CD4-positive, alpha-beta T cell treated with Interleukin-4 for 1 hour (primary cell): ENCODE measurements at places on chromosomes 12 and 14.

DNA sequence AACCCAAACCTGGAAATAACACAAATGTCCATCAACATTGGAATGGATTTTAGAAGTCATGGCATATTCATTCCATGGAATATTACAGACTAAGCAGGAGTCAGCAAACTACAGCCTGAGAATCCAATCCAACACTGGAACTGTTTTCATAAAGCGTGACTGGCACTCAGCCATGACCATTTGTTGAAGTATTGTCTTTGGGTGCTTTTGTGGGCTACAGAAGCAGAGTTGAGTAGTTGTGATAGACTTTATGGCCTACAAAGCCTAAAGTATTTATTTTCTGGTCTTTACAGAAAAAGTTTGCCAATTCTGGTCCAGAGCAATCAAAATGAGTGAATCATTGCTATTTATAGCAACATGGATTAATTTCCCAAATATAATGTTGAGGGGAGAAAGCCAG is 34.5 kb upstream of the FRS2 start:
- DNase-seq = no peak

DNA sequence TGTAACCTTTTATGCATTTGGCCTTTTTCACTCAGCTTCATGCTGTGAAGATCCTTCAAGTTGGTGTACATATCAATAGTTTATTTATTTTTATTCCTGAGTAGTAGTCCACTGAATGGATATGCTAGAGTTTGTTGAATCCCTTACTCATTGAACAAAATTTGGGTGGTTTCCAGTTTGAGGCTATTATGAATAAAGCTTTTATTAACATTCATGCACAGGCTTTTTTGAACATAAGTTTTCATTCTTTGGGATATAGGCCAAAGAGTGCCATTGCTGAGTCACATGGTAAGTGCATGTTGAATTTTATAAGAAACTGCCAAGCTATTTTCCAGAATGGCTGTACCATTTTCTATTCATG is 59.5 kb upstream of the CAPRIN2 start:
- DNase-seq = no peak

- DNase-seq = no peak
Measured at GRCh38 chr12:67424784-67425183, 155.6 kb downstream of the CAND1 start.

- DNase-seq = no peak
Measured at GRCh38 chr14:68610251-68610793, 182.5 kb downstream of the ZFP36L1 start.

DNA sequence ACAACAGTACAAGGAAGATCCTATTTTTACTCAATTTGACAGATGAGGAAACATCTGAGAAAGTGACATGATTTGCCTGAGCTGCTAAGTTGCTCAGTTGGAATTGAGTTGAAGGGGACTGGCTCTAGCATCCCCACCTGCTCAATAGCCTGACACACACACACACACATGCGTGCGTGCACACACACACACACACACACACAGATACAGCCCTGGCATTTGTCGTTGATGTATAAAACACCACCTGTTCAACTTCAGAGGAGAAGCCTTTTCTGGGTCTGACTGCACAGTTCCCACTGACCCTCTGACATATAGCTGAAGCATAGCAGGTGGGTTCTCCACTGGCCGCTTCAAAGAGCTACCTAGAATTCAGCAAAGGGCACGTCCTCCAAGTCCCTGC is 1045.9 kb downstream of the VRK1 start:
- no peak for DNase-seq

DNA sequence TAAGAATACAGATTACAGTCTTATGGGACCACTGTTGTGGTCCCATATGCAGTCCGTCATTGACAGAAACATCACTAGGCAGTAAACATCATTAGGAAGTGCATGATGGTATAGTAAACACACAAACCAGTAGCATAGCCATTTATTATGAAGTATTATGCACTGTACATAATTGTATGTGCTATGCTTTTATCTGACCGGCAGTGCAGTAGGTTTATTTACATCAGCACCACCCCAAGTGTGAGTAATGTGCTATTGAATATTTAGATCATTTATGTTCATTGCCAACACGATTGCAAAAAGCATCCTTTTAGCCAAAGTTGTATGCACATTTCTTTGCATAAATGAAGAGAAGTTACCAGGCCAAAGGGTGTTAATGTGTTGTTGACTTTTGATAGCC is 531.6 kb upstream of the TBX3 start:
- no peak for DNase-seq

DNA sequence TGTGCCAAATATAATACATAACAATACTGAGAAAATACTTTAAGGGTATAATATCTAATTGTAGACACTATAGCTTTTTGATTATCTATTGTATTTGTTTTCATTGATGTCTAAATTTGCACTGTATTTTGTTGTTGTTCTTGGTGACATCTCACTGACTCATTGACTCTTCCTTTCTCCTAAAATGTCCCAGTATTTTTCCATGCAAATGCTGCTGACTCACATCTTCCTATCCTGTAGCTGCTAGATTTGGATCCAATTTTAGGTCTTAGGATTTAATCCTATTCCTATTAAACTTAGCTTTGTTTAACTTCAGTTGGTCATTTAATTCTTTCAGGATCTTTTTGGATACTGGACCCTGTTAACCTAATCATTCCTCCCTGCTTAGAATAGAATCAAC is 148.5 kb downstream of the TMTC2 start:
- DNase-seq = no peak

- no peak for DNase-seq
Measured at GRCh38 chr12:54430471-54431069, 11.5 kb upstream of the ITGA5 start.

DNA sequence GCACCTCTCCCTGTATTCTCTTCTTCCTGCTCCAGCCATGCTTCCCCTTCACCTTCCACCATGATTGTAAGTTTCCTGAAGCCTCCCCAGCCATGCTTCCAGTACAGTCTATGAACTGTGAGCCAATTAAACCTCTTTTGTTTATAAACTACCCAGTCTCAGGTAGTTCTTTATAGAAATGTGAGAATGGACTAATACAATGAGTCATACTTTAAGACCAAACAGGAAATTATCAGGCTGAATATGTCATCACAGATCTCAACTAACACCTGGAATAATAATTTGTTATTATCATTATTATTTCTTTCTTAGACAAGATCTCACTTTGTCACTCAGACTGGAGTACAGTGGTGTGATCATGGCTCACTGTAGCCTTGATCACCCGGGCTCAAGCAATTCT is 85.4 kb downstream of the KCNMB4 start:
- no peak for DNase-seq

- peak; percentile 59 for DNase-seq
Measured at GRCh38 chr14:71322655-71323250, 415.5 kb downstream of the PCNX1 start.

GRCh38 chr12:51388069-51388799 is 3.0 kb downstream of the GALNT6 start:
- no peak for DNase-seq

DNA sequence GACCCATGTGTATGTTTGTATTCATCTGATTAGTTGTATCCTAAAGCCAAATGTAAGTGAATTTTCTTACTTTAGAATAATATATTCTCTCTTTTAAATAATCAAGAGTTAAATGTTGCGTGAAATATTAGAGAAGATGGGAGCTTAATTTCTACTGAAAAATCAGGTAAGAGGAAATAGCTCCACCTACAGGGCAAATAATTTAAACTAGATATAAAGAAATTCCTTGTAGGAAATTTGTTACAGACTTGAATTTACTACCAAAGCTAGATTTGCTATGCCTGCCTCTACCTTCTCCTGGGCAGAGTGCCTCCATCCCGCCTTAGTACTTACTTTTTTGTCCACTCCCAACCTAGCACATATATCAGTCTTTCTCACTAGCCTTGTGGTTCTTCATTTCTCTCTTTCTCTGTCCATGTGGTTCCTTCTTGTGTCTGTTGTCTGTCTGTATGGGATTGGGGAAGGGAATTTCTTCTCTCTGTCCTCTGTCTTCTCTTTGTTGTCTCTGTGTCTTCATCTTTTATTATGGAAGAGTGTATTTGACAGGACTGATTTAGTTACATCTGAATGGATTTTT is 44.7 kb downstream of the PALS1 start:
- DNase-seq = peak; percentile 46

DNA sequence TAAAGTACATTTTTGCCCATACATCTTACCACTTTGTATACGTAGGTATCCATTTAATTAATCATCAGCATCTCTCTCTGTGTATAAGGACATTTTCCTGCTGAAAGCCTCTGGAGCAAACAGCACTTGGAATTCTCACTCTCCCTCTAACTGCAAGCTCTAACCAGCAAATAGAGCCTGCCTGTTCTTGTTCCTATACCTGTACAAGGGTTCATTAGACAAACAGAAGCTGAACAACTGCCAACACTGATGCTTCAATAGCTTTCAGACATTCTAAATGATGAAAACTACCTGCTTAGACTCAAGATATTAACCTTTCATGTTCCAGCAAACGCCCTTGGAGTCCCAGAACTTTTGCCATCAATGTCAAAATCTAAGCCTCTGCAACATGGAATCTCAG is 98.0 kb downstream of the KCNH5 start:
- DNase-seq = no peak

DNA sequence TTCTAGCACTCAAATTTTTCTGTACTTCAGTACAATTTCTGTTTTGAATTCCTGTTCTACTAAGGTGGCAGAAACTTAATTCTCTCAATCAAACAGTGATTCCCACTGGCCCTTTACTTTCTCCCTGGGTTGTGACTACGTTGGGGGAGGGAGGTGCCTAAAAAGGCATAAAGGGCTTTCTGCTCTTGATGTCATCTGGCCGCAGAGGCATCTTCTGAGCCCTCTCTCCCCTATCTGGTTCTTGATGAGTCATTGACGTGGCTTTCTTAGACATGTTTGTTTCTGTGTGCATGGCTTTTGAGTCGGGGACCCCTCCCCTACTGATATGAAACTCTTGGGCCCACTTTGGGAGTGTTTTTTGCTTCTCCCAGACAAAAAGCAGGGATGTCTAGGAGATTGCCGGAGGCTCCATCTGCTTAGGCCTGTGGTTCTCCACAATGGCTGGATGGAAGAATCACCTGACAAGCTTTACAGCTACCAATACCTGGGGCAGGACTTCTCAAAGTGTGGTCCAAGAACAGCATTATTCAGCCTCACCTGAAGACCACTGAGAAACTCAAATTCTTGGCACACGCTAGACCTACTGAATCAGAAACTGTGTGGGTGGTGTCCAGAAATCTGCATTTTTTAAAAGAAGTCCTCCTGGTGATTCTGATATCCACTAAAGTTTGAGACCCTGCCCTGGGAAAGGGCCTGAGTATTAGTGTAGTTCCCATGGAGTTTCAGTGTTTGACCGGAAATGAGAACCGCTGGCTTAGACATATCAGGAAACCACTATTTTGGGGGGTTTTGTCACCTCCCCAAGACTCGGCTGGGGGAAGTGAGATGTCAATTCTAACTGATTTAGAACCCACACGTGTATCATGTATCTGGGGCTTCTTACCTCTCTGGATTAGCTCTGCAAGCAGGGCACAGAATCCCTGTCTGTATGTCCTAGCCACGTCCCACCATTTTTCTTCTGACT is 395.7 kb upstream of the PDE3A start:
- DNase-seq = no peak

GRCh38 chr12:79830440-79830839 is 104.5 kb downstream of the PPP1R12A start:
- no peak for DNase-seq

GRCh38 chr14:64891173-64891838 is 11.6 kb upstream of the SPTB start:
- no peak for DNase-seq

- DNase-seq = no peak
Measured at GRCh38 chr12:52145228-52146088, 46.4 kb downstream of the KRT80 start.

DNA sequence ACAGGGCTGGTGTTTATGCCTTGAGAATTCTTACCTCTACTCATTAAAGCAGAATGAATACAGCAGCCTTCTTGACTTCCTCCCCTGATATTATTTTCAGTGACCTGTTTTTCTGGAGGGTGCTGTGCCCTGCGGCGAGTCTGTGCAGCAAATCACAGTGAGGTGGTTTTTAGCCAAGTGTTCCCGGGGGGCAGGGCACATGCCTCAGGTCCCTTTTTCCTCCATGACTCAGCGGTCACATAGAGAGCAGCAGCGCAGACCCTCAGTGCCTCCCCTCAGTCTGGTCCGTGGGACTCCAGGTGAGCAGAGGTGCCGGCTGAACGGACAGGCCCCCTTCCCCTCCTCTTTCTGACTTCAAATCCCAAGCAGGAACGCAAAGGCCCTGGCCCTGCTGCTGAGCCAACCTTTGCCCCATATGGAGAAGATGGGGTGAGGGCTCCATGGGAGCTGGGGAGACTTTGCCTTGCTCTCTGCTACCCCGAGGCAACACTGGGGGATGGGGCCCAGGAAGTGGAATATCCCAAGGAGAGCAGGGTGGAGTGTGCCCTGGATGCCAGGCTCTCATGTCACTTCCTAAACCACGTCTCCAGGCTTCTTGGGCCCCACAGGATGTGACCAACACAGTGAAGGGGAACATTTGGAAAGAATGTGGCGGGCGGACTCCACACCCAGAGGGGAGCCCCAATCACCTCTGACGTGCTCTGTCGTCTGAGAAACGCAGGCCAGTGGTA is 90.0 kb downstream of the DHRS2 start:
- DNase-seq = no peak

DNA sequence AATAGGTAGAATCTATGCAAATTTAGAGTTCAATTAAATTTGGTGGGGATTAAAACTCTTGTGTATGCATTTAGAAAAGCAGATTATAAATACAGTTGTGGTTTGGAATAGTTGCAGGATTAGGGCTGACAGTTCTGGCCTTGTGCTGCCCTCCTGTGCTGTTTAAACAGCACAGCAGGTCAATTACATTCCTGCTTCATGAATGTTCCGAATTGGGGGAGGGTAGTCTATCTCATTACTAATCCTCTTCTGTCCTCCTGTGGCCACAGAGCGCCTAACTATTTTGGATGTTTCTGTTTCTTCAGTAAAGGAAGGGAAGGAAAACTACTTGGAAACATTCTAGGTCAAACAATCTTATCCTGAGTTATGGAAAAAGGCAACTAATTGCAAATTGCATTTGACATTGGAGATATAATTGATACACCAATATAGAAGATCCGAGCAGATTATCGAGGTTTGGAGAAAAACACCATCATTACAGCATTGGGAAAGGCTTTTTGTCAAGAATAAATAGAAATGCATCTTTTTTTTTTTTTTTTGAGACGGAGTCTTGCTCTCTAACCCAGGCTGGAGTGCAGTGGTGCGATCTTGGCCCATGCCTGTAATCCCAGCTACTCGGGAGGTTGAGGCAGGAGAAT is 8.7 kb upstream of the GPR19 start:
- DNase-seq = peak; percentile 61

DNA sequence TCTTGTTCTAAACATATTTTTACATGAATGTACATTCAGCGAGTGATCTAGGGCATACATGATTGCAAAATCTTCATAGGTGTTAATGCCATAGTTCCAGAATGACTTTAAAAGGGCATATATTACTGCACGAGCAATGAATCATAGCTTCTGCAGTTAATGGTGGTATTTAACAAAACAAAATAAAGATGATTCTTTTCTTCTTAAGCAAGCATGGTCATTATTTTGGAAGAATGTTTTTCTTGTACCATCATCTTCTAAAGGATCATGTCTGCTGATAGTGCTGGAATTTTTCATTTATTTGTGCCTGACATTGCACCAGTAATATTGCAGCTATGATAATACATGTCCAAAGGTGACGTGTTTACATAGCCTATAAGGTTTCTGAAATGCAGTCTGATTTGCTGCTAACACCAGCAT is 388.6 kb downstream of the CCDC91 start:
- no peak for DNase-seq

- DNase-seq = no peak
Measured at GRCh38 chr12:108930155-108930554, 50.3 kb downstream of the DAO start.

GRCh38 chr12:12803186-12803585 is 10.0 kb upstream of the DDX47 start:
- peak; percentile 38 for DNase-seq

- DNase-seq = no peak
Measured at GRCh38 chr12:4302881-4303280, 18.1 kb upstream of the TIGAR start.
